ENCODE measurements at places on chromosomes 5 and 9.

DNA sequence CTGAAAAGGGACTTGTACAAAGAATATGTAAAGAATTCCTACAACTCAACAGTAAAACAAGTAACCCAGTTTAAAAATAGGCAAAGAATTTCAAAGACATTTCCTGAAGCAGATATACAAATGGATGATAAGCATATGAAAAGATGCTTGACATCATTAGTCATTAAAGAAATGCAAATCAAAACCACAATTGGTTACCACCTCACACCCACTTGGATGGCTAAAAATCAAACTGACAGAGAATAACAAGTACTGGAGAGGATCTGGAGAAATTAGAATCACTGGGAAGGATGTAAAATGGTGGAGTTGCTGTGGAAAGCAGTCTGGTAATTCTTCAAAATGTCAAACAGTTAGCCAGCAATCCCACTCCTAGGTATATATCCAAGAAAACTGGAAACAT, 12.5 kb upstream of the FOXE1 start:
- DNase-seq, result no peak

GRCh38 chr5:11520241-11520930, 383.9 kb downstream of the CTNND2 start:
- no peak for DNase-seq

DNA sequence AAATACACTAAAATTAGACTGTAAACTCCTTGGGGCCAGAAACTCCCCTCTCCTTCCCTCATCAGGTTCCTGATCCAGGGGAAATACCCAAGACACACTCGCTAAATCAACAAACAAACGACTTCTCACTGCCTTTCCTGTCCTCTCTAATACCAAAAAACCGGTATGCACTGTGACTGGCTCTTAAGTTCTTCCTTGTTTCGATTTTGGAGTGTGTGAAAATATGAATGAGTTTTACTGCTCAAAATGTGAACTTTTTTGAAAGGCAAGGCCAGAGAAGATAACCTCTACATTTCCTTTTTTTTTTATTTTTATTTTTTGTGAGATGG, 81.1 kb upstream of the EPB41L4B start:
- no peak for DNase-seq

GRCh38 chr5:149646564-149646963, 65.3 kb downstream of the ARHGEF37 start:
- DNase-seq, result no peak

DNA sequence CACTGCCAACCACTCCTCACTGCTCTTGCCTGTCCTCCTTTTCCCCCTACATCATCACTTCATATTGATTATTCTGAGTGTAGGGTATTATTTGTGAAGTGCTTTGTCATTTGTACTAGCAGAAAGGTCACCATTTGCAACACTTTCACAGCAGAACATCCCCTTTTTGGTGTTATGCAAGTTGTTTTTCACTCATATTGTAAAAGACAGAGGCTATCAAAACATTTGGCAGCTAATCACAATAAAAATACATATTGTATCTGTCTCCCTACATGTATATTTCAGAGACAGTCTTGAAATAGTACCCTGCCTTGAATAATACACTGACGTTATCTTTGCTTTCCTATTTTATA, 82.3 kb downstream of the ANXA1 start:
- no peak for DNase-seq

- DNase-seq, result no peak
These were observed 88.5 kb downstream of the PRR16 start for GRCh38 chr5:120552638-120553037.

DNA sequence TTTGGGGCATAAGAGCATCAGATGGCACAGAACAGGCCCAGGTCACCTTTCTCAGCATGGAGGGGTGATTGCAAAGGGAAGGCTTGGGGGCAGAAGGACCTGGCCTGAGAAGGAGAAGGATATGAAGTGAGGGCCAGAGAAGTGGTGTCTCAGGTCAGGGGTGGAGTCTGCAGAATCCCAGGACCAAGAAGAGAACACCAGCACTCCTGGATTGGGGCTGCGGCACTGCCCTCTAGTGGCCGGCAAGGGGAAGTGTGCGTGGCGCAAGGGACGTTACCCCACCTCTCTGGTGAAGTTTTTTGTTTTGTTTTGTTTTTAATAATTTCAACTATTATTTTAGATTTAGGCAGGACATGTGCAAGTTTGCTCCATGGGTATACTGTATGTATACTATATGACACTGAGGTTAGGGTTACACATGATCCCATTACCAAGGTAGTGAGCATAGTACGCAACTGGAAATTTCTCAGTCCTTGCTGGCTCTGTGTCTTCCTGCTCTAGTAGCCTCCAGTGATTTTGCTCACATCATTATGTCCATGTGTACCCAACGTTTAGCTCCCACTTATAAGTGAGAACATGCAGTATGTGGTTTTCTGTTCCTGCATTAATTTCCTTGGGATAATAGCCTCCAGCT, 1548.6 kb downstream of the EFNA5 start:
- DNase-seq, result peak; percentile 38

GRCh38 chr5:16483361-16483760, 17.8 kb upstream of the ZNF622 start:
- no peak for DNase-seq

GRCh38 chr5:133333326-133334150, 278.8 kb downstream of the FSTL4 start:
- no peak for DNase-seq

- DNase-seq, result no peak
These were observed 14.4 kb upstream of the PHF19 start for GRCh38 chr9:120891245-120891883.

DNA sequence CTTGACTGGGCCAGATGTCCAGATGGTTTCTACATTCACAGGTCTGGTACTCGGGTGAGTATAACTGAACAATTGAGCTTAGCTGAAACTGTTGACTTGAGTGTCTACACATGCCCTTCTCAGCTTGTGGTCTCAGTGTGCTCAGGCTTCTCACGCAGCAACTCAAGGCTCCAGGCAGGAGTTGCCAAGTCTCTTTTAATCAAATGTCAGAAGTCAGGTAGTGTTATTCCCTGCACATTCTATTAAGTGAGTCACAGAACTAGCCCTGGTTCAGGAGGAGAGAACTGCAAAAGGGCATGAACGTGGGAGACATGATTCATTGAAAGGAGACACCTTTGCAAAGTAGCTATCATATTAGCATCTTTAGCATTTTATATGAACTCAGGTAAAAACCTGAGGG, 199.3 kb upstream of the ACTBL2 start:
- DNase-seq, result no peak

DNA sequence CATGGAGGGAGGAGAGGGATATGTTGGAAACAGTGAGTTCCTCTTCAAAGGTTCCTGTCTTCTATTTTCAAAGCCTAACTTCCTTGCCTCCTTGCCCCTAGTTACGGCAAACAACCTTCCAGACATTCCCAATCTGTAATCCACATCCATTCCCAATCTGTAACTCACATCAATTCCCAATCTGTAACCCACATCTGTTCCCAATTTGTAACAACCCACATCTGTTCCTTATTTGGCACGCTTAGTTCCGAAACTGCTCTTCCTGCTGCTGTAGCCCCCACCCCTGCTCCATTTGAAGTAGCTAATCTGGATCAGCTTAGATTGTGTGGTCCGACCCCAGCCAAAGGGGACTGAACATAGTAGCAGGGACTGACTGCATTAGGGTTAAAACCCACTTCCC, 23.9 kb upstream of the IDNK start:
- DNase-seq, result no peak

- peak; percentile 70 for DNase-seq
These were observed 47.0 kb upstream of the PLIN2 start for GRCh38 chr9:19174127-19174912.

GRCh38 chr9:87868635-87869034, 14.0 kb upstream of the SPATA31E1 start:
- DNase-seq, result no peak

- DNase-seq, result no peak
These were observed 29.6 kb downstream of the IRF1 start for GRCh38 chr5:132460846-132461568.

- DNase-seq, result no peak
These were observed 76.6 kb upstream of the ITGA1 start for GRCh38 chr5:52710972-52711596.

All from NCI-H460 (cell line).